ENCODE measurements at places on chromosomes 5 and 9.

DNA sequence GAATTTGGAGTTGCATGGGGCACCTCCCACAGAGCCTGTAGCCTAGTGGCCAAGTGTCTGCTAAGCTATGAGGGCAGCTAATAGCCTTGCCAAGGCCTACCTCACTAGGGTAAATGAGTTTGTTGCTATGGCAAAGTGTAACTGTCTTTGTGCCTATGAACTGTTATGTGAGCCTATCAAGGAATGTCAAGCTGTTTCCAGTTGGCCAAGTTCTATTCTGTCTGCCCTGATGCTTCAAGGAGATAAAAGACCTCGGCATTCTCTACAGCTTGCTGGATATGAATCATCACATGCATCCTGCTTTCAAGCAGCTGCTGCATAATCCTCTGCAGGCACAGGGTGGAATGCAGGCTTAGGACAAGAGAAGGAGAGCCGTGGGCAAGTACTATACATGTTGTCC, 69.8 kb upstream of the CCDC112 start:
- peak; percentile 93 for DNase-seq

- no peak for DNase-seq
These were observed 45.7 kb upstream of the PIK3R1 start for GRCh38 chr5:68169903-68170302.

DNA sequence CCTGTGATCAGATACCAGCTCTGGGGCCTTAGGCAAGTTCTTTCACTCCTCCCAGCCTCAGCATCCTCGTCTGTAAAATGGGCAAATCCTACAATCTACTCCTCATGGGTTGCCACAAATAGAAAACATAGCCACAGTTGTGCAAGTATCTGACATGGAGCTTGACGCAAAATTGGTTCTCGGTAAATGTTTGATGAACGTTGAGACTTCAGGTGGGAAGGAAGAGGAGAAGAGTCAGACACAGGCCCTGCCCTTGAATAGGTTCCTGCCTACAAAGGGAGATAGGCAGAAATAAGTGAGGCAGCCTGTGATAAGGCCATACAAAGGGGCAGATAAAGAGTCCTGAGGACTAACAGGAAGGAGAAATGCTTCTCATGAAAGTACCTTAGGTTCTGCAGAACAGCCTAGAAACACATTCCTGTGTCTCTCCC, 26.1 kb upstream of the CPEB4 start:
- DNase-seq = no peak

DNA sequence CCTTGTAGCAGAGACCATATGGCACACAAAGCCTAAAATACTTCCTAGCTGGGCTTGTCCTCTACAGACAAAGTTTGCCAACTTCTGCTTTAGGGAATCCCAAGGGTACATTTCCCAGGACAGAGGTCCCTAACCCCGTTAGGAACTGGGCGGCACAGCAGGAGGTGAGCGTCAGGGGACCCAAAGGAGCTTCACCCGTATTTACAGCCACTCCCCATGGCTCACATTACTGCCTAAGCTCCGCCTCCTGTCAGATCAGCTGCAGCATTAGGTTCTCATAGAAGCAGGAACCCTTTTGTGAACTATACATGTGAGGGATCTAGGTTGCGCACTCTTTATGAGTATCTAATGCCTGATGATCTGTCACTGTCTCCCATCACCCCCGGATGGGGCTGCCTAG, 88.5 kb upstream of the TRPM3 start:
- no peak for DNase-seq

DNA sequence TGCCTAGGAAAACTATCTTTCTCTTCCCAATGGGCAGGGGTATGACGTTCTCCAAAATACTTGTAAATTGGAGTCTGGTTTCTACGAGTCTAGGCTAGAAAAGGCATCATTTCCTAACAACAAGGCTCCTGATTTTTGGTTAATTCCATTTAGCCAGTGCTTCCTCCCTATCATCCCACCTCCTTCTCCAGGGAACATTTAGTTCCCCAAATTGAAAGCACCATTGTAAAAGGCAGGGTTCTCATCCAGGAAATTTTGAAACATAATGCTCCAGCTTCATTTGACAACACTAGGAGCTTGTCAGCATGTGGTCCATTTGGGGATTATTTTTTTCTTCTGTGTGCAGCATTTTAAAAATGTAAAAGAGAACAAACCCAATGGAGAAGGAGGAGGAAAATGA, 256.5 kb upstream of the GRIA1 start:
- DNase-seq = no peak

- peak; percentile 29 for DNase-seq
These were observed 155.0 kb upstream of the TSLP start for GRCh38 chr5:110916381-110917049.

DNA sequence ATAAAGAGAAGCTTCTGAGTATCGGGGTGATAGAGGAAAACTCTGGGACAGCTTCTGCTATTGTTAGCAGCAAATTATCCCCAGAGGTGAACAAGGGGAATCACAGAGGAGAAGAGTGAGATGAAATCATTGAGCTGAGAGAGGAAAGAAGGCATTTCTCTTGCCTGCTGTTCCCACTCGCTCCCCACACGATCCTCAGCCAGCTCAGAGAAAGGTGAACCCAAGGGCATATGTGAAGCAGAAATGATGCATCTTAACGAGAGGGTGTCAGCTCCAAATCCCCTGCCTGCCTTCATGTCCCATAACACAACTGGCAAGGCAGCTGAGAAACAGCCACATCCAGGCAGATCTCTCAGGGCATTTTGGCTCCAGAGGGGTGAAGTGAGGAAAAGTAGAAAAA, 111.6 kb downstream of the BRINP1 start:
- DNase-seq = no peak

DNA sequence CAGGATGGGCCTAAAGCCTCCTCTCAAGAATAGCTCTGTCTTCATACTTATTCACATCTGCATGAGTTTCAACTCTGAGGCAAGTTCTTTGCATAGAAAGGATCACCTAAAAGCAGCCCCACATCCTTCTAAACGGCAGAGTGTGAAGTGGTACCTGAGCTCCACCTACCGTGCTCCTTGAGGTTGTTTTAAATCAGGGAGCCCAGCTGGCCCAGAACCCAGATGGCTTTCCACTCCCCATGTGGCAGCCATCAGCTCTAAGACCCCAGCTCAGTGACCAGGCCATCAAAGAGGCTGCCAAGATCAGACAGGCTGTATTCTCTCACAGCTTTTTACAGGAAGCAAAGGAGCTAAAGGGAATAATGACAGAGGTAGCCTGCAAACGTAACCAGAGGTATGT, 299.3 kb downstream of the RASEF start:
- no peak for DNase-seq

- DNase-seq = no peak
These were observed 112.3 kb upstream of the CXCL14 start for GRCh38 chr5:135691044-135691443.

- DNase-seq = no peak
These were observed 1057.2 kb upstream of the CDH10 start for GRCh38 chr5:25701936-25702335.

- peak; percentile 17 for DNase-seq
These were observed 126.2 kb upstream of the ZNF608 start for GRCh38 chr5:124872615-124873014.

- DNase-seq = no peak
These were observed 6.0 kb downstream of the OR13D1 start for GRCh38 chr9:104700306-104700705.

DNA sequence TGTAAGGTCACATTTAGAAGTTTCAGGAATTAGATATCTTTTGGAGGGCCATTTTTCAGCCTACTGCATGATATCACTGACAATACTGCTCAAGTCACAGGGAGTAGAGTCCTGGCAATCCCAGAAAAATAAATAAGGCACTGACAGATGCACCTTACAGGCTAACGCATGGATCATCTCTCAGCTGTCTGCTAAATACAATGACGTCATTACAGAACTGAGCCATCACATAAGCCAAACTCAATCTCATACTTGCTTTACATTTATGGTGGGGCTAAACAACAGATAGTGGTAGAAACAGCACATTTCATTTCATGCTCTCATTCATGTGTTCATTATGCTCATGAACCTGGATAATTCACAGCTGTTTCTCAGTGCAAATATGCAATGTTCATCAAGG, 243.7 kb downstream of the SEMA5A start:
- no peak for DNase-seq

DNA sequence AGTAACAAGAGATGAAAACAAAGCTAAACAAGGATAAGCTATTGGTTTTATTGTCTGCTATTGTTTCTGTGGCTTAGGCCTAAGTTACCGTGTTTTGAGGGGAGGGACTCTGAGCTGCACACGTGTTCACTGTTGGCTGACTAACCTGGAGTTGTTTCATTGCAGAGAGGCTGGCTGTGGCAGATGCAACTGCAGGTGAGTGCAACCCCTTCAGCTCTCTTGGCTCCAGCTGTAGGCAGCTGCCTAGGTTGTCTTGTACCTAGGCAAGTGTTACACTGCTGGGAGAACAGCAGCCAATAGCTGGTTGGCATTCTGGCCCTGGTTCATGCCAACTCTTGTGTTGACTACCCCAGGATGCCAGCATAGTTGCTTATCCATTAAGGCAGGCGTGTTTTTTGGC, 17.6 kb upstream of the MATR3 start:
- DNase-seq = no peak

DNA sequence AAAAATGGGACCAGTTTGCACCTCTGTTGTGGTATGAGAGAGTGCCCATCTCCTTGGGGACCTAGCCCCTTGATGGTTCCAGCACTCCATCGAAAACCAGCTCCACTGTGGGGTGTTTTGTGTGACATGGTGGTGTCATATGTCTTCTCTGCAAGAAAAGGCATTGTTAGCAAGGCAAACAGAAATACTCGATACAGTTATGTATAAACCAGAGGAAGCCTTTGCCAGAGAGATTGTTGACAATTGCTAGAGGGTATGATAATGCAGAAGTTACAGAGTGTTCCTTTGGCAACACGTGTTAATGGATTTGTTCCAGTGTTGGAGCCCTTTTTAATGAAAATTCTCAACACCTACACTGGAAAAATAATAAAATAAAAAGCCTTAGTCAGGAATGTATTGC, 270.4 kb upstream of the DMRT1 start:
- DNase-seq = no peak

DNA sequence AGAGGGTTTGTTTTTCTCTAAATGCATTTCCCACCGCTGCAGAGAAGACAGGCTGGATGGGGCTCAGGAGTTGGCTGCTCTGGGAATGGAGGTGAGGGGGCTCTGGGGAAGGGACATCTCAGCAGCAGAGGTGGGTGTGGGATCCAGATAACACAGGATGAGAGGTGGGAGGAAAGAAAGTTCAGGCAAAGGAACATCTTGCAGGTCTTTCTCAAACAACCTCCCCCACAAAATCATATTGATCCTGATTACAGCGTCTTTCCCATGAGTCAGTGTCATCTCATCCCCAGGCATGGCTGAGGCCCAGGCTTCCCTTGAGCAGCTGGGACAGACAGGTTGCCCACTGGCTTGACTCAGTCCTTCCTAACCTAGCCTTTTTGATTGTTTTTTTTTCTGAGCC, 11.3 kb upstream of the ACSL6 start:
- no peak for DNase-seq

DNA sequence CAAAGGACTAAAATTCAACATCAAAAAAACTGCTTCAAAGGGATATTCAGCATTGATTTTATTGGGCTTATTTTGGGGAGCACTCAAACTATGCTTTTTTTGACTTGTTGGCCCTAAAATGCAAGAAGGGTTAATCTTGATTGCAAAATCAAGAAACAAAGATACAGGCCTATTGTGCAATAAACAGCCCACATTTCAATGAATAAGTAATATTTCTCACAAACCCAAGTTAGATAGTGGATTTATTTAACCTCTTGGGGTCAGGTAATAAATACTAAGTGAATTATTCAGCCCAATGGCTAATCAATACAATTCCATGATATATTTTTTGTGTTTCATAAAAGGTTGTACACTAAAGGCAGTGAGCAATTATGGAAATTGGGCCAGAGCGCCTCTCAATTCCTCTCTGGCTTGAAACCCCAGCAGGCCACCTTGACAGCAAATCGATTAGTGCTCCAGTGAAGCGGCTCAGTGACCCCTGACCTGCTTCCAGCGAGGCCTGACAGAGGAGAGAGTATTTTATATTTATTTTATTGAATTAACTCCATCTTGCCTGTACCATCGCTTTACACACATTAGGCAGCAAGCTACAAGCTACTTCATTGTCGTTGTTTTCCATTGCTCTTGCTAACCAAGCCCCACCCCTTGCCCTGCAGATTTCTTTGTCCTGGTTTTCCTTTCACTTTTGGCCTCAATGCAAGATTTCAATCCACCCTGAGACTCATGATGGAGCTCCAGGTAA, 65.5 kb downstream of the EBF1 start:
- DNase-seq = no peak

GRCh38 chr5:171336521-171337209, 27.6 kb downstream of the TLX3 start:
- DNase-seq = peak; percentile 37

- DNase-seq = peak; percentile 97
These were observed 628.2 kb upstream of the KLF4 start for GRCh38 chr9:108117795-108118194.

DNA sequence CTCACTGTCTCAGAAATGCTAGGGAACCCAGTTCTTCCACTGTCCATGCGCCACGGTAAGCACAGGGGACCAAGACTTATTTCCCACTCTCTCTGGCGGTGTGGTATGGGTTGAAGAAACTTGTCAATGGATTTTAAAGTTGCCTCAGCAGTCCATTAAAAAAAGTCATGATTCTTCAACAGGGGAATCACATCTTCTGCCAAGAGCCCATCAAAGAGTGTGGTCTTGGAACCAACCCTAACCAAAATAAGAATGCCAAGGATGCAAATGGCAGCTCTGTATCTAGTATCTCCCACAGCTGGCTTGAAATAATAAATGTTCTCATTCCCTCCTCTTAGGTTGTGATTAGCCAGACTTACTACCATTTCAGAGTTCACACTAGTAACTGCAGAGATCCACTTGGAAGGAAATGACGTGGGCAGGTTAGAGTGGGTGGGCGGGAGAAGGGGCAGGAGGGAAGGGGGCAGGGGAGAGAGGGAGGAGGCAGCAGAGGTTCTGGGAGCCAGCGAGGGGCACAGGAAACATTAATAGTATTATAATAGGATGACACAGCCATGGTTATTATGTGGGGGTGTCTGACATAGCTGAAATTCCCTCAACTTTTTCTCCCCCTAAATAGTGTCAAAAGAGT, 17.6 kb downstream of the PTCH1 start:
- no peak for DNase-seq

DNA sequence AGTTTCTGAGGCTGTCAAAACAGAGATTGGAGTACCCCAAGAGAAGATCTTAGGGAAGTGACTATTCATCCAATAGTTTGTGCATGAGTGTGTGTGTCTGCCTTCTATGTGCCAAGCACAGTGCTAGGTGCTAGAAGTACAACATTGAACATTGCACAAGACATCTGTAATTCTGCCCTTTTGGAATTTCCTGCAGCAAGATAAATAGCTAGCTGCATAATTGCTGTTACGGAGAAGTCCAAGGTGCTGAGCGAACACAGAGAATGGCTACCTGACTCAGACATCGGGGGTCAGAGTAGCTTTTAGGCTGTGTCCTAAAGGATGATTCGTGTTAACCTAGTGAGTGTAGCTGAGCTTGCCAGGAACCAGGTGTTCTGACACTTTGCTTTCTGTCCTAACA, 44.8 kb downstream of the PAPPA start:
- DNase-seq = no peak
